Stimulated activated CD8-positive, alpha-beta memory T cell treated with anti-CD3 and anti-CD28 coated beads, Interleukin-2, amount 100 ng/mL, for 1 hour (primary cell): ENCODE measurements at places on chromosomes 16 and 17.
A peak's percentile ranks its signal among the peaks of the same experiment; 100 is the strongest.

DNA sequence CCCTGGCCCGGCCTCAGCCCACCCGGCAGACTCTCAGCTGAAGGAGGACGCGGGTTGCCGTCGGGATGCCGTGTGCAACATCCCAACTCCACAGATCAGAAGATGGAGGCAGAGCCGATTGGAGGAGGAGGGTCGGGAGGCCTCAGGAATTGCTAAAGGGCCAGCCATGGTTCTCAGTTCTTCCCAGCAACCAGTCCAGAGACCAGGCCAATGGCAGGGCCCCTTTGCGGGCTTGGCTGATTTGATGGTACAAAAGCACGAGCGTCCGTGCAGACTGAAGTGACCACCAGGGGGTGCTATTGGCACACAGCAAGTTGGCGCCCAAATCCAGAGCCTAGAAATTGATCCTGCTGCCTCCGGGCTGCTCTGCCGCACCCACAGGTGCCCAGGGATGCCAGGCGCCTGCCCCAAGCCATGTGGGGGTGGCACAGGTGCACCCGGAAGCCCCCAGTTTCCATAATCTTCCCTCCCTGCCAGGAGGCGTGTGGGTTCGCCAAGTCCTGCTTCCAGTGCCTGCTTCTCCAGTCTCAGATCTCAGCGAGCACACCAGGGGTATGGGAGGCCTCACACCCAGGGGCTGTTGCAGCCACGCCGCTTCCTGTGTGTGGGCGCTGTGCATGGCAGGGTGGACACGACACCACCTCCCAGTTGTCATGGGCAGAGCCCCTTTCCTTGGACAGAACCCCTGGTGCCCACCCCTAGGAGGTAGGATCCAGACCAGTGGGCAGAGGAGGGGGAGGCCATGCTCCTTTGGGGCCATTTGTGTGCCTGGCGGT, 7.1 kb upstream of the TEX19 start:
- peak; percentile 49 for DNase-seq

DNA sequence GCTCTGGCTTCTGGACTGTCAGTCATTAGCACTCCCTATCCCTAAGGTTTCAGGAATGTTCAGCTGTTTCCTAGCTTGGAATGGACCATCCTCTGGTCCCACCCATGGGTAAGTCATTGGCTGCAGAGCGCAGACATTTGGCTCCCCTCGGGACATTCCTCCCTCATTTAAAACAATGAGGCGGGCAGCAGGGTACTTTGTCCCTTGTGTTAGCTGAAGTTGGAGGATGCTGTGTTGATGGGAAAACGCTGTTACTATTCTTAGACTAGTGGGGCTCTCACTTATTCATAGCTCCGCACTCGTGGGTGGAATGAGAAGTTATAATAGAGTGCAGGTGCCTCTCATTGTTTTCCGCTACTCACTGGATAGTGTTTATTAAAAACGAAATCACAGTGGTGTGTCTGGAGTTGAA, 673.8 kb downstream of the WWOX start:
- DNase-seq: no peak

DNA sequence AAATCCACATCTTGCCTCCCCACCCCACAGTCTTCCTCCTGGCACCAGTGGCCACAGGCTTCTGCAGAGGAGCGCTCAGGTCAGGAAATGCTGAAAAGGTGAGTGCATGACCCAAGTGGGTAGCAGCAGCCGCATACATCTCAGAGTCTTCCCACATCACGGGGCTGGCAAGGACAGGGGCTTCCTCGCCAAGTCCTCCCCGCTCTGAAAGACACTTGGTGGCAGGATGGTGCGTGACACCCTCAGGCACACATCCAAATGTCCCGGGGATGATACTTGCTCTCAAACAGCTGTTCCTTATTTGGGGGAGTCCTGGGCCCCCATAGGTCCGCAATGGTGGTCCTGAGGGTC, 8.8 kb upstream of the SLC16A5 start:
- no peak for DNase-seq

DNA sequence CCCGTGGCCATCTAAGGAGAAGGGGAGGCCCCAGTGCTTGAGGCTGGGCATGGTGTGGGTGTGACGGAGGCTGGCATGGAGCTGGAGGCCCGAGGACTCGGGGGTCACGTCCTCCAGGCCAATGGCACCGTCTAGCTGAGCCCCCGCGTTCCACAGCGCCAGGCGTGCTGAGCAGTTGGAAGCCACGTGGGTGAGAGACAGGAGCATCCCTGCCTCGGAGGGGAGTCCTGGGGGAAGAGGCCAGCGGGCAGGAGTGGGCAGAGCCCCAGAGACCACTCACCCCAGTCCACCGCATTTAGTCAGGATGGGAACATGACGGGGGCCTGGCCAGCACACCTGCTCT, 78.8 kb downstream of the RMI2 start:
- DNase-seq: no peak

DNA sequence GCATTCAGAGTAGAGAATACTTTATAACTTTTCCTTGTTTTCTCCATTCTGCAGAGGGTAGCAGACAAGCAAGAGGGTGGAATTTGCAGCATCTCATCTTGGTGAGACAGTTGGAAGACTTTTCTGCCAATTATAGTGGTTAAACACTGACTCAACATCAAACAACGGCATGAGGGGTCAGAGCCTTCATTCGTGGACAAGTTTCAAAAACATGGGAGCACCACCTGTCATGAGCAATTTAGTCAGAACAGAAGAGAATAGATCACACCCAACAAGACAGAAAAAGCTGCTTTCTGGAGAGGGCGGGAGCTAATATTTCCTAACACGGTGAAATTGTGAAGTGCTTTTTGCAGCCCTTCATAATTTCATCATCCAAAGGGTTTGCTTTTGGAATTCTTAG, 17.9 kb upstream of the ZNF652 start:
- no peak for DNase-seq

DNA sequence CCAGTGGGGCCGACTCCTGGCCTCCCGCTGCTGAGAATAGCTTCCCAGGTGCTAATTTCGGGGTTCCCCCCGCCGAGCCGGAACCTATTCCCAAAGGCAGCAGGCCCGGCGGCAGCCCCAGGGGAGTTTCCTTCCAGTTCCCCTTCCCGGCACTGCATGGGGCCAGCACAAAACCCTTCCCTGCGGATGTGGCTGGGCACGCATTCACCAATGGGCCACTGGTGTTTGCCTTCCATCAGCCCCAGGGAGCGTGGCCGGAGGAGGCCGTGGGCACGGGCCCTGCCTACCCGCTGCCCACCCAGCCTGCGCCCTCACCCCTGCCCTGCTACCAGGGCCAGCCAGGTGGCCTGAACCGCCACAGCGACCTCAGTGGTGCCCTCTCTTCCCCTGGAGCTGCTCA, 24.9 kb upstream of the ZFPM1 start:
- DNase-seq: no peak

DNA sequence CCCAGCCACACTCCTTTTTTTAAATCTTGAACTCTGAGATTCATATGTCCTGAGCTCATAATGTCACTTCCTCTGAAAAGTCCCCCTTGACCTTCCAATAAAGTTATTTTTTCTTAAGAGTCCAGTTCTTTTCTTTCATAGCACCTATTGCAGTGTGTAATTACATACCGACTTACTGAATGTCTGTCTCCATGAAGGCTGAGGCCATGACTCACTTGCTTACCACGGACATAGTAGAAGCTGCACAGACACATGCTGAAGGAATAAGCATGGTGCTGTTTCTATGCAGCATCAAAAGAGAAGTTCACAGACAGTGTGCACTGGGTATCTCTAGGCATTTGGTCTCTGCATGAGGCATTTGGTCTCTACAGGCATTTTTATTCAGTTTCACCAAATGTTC, 77.2 kb downstream of the C17orf67 start:
- DNase-seq: no peak

DNA sequence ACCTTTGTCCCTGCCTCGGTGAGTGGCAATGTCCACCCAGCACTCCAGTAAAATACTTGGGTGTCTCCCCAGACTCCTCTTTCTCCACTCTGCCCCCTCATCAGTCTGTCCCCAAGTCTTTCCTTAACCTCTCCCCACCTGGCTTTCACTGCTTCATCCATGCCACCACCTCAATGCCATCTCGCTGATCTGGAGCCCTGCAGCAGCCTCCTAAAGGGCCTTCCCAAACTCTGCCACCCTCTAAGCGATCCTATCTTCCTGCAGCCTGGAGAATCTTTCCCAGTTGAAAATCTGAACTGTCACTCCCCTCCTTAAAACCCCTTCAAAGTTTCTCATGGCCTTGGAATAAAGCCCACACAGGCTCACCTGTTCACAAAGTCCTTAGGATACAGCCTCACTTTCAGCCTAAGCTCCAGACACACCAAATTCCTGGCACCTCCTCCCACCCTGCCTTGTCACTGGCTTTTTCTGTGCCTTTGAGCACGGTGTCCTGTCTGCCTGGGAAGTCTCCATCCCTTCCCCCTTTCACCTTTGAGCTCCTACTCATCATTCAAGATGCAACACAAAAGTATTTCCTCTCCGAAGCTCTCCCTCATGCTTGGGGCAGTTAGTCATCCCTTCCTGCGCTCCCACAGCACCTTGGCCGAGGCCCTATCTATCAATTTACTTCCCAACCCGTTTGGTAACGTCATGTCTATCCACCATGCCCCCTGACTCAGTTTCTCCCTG, 2.8 kb downstream of the WNK4 start:
- DNase-seq: no peak

GRCh38 chr17:33202021-33202420, 91.1 kb downstream of the ASIC2 start:
- no peak for DNase-seq

DNA sequence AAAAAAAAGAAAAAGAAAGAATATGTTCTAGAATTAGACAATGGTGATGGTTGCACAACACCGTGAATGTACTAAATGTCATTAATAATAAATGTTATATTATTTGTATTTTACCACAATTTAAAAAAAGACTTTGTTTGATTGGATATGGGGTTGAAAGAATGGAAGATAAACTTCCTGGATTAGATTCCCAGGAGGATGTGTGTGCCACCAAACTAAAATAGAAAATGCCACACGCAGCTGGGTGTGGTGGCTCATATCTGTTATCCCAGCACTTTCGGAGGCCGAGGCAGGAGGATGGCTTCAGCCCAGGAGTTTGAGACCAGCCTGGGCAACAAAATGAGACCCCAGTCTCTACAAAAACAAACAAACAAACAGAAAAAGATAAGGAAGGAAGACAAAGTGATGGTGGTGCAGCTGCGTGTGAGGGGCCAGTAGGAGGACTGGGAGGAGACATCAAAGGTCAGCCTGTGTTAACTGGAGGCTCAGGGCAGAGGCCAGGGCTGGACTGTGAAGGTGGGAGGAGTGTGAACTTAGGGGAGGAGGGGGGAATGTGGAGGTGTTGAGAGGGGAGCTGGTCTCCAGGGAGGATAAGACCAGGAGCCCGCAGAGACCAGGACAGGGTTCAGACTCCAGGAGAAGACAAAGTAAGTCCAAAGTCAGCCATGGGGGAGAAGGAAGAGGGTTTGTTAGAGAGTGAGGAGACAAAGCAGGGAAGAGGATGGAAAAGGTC, 4.1 kb downstream of the PECAM1 start:
- DNase-seq: no peak

DNA sequence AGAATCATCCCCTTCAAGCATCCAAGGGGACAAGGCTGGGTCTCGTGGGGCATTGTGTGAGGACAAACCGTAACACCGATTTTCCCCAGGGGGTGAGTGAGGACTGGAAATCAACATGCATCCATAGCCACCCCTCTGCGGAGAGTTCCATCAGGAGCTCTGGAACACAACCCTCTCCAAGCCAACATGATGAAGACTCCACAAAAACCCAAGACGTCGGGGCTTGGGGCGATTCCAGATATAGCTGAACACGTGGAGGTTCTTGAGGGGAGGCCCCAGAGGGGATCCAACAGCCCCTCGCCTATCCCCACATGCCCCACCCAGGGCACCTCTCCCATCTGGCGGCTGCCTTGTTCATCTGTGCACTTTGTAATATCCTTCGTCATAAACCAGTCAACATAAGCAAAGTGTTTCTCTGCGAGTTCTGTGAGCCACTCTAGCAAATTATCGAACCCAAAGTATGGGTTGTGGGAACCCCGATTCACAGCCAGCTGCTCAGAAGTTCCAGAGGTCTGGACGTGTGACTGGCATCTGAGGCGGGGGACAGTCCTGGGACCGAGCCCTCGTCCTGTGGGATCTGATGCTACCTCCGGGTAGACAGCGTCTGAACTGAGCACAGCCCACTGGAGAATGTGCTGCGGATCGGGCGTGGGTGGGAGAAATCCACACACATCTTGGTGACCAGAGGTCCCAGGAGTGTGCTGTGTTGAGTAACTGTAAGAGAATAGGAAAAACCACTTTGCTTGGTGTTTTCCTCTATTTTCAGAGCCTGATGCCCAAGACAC, 55.5 kb downstream of the RPH3AL start:
- DNase-seq: no peak

DNA sequence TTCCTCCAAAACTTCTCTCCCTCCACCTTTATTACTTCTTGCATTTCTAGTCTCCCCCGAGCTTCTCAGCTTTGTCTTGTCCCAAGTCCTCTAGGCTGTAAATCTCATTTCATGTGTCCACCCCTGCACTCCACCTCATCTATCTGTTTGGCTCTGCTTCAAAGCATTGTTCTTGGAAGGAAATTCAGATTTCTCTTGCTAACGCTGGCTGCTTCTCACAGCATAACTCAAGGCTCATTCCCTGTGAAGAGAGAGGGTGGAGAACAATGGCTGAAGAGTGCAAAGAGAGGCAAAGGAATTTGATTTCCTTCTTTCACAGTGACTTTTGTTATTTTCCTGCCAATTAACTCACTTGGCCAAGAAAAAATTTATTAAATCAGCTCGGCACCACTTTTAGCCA, 476.5 kb downstream of the TMEM114 start:
- no peak for DNase-seq

GRCh38 chr17:10742431-10742830, 12.6 kb upstream of the TMEM220 start:
- no peak for DNase-seq

GRCh38 chr17:81990836-81991683, 13.6 kb downstream of the ASPSCR1 start:
- DNase-seq: no peak

DNA sequence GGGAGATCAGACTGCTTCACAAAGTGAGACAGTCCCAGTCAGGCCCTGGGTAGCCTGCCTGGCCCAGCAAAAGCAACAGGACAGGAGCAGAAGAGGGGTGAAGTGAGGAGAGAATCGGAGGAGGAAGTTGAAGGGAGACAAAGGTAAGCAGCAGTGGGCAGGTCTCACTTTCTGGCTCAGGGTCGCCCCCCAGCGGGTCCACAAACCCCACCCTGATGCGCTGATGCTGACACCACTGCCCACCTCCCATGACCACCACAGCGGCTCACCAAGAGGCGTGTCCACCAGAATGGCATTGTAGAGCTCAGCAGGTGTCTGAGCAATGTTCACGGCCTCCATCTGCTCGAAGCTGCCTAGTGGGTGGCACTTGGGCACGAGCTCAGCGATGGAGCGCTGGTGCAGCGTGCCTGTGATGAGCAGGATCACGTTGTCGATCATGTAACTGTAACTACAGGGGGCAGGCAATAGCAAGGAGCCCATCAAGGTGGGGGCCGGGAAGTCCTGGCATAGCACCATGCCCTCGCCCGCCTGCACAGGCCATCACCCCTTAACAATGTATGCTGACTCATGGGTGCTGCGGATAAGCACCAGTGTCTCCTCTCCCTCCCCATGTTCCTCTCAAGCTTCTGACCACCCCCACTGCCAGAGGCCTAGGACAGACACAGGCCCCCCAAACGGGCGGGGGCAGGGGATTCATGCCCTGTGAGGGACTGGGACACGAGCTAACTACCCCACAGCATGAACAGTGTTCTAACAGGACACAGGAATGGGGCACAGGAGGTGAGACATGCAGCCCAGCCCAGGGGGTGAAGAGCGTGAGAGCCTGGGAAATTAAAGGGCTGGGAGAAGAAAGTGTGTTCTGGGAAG, 13.6 kb downstream of the HSD11B2 start:
- no peak for DNase-seq
